ENCODE measurements at places on chromosomes 16 and 17.

- no peak for DNase-seq
Observed at GRCh38 chr17:8463099-8463498, 27.4 kb downstream of the NDEL1 start.

DNA sequence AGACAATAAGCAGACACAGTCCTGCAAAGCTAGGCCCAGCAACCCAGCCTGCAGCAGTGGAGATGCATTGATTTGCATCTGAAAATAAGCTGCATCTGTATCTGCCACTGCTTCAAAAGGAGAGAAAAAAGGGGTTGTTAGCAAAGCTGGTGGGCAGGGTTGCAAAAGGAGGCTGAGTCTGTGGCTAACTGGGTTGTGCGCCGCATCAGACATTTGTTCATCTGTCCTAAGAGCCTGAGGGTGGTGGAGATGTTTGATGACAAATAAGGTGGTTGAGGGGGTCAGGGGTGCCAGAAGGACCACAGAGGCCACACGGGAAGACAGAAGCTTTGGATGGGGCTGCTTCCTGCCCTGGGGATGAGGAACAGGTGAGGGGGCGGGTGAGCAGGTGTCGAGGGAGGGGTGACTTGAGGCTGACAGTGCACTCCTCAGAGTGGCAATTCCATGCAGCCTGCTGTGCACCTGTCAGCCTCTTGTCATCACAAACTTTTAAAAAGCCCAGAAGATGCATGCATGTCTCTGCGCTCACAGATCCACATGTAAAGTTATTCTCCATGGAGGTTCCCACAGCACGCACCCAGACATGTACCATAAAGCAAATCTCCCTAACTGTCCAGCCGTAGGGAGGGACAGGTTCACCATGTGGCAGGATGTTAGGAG is 35.4 kb downstream of the WSB1 start:
- no peak for DNase-seq

DNA sequence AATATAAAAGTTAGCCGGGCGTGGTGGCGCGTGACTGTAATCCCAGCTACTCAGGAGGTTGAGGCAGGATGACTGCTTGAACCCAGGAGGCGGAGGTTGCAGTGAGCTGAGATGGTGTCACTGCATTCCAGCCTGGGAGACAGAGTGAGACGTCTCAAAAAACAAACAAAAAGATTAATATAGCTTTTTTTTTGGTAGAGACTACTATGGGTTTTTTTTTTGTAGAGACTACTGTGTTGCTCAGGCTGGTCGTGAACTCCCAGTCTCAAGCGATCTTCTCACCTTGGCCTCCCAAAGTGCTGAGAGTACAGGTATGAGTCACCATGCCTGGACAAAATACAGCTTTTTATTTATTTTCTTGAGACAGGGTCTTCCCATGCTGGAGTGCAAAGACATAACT is 20.2 kb downstream of the ZNRF1 start:
- DNase-seq = no peak

DNA sequence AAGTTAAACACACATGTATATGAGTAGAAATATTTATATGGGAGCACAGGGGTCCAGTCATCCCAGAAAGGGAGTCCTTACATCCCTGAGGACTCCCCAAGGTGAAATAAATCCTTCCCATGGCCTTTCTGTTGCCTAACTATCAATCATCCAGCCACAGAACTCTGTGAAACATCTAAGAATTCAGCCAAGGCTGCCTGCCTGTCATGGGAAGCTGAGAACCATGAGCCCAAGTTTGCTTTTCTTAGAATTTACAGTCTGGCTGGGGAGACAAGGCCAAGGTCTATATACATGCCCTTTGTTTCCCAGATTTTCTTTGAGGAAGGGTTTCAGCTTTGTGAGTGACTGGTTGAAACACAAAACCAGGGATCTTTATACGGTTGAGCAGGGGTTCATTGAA is 15.8 kb downstream of the MYL4 start:
- no peak for DNase-seq

DNA sequence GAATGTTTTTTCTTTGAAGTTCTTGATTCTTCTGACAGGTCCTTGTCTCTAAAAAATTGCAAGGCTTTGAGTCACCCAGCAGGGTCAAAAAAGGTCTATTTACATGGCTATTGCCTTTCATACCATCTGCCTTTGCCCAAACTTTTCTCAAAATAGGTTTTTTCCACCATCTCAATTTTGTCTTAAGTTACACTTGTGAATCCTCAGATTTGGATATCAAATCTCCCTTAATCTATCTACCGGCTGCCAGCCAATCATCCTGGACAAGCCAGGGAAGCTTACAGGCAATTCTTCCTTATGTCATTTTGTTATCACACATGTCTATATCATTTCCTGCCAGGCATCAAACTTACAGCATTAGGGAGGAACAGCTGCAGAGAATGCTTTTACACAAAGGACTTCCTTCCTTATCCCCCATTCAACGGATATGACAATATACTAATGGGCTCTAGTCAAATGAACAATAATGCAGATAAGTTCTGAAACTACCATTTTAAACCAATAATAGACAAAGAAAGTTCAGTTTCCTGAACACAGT is 104.1 kb upstream of the CORO6 start:
- peak; percentile 35 for DNase-seq

- no peak for DNase-seq
Observed at GRCh38 chr17:78592991-78593329, 15.8 kb upstream of the DNAH17 start.
